ENCODE measurements at places on chromosomes 7 and 10.

GRCh38 chr7:74193054-74193453 is 16.8 kb upstream of the LAT2 start:
- DNase-seq = no peak

DNA sequence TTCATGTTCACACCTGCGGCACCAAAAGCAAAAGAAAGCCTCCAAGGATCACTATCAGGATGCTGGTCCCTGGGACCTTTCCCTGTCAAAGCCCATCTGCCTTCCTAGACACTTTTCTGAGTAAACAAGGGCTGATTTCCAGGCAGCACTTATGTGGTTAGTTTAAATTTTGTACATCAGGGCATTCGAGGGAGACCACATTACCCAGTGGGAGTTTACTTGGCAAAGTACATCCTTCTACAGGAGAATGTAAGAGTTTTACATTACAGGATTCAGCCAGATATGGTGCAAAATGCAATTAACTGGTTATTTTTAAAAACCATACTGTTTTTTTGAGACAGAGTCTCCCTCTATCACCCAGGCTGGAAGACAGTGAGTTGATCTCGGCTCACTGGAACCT is 132.1 kb downstream of the CSTF2T start:
- DNase-seq = no peak

DNA sequence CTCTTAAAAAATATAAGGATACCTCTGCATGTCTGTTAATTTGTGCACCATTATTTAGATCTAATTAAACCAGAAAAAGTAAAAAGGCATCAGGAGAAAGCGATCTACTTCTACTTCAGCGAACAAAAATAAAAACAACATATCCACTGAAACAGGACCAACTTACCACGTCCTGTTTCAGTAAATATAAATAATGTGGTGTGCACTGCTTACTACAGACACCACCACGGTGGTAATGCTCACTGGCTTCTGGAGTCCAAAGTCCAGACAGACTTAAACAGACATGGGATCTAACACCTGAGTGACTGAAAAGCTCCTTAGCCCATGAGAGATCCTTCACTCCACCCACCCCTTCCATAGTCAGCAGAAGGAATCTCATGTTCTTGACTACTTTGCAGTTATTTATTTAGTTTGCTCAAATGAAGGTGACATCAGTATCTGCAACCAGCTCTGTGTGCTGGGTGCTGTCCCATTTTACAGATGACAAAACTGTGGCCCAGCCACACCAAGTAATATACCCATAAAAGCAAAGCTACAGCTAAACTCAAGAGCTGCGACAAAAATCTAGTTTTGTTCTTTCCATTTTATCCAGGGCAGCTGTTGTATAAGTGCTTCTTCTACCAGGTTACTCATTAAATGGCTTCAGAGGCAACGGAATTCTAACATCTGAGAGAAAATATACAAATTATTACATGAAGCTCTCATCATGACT is 62.1 kb upstream of the NCAPG2 start:
- no peak for DNase-seq

DNA sequence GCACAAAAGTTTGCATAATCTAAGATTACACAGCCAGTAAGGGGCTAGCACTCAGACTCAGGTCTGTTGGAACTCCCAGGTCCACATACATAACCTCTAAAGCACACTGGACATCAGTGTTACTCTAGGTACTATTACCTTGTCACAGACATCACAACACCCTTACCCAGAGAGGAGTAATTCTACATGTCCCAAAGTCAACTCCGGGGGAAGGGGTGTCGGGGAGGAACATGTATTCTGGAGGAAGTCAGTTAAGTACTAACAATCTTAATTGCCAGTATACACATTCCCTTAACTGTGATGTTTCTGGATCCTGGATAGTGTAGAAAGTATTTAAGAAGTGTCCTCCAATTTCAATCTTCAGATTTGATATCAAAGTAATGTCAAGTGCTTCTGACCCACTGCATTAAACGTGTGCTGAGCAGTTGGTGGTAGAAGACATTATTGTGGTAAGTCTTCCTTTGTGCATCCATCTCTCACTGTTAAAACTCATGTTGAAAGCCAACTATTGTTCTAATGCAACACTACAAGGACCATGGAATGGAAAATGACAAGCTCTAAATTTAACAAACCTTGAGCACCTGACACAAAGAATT is 155.4 kb downstream of the CRPPA start:
- DNase-seq = no peak

GRCh38 chr10:36817898-36818297 is 307.5 kb upstream of the ANKRD30A start:
- no peak for DNase-seq

DNA sequence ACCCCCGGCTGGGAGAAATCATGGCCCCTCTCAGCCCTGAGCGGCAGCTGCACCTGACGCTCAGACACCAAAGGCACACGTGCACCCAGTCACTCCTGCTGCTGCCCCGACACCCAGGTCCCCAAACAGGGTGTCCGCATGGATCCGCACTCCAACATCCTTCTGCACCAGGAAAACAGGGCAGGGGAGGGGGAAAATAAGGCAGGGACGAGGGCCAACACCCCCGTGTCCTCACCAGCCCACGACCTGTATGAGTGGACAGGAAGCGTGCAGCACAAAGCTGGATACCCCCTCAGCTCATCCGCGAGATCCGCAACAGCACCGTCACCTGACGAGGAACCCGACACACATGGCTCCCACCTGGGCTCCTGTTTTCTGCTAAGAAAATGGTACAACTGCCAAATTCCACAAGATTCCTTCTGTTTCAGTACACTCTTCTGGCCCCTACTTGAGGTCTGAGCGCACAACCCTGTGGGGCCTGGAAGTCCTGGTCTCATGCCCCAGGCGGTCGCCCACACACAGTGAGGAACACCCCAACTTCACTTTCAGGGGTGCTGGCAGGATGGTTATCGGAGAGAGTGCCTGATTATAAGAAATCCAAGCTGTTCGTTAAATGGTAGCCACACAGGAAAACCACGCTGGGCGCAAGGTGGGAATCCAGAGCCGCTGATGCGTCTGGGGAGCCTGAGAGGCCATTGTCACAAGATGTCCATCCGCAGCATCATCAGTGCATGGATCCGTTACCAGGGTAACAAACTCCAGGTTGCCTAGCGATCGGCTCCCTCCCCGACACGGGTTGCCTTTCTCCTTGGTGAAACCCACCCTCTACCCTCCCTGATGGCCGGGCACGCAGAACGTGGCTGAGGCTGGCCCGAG is 63.6 kb downstream of the ZRANB1 start:
- DNase-seq = no peak

GRCh38 chr10:70726909-70727495 is 54.7 kb downstream of the ADAMTS14 start:
- DNase-seq = no peak

GRCh38 chr10:121597504-121598262 is 561 bp downstream of the FGFR2 start:
- DNase-seq = no peak

- no peak for DNase-seq
Measured at GRCh38 chr10:89309156-89310055, 7.6 kb downstream of the IFIT2 start.

- DNase-seq = no peak
Measured at GRCh38 chr10:43968076-43968475, 319.4 kb upstream of the ZNF32 start.

DNA sequence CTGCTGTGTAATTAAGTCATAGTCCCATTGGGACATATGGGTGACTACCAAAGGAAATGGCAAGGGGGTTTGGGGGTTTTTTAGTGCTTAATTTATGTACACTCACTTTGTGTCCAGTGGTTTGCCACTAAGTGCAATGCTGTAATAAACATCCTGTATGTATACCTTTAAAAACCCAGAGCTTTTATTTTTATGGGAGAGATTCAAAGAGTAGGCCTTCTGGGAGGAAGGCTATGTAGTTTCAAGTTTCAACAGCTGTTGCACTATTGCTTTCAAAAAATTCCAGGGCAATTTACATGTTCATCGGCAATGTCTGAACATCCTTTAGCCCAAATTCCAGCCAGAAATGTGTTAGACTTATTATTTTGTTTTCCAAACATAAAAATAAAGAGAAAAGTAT is 744.7 kb downstream of the XPNPEP1 start:
- DNase-seq = no peak

GRCh38 chr10:21304198-21304597 is 221.3 kb downstream of the SKIDA1 start:
- no peak for DNase-seq

DNA sequence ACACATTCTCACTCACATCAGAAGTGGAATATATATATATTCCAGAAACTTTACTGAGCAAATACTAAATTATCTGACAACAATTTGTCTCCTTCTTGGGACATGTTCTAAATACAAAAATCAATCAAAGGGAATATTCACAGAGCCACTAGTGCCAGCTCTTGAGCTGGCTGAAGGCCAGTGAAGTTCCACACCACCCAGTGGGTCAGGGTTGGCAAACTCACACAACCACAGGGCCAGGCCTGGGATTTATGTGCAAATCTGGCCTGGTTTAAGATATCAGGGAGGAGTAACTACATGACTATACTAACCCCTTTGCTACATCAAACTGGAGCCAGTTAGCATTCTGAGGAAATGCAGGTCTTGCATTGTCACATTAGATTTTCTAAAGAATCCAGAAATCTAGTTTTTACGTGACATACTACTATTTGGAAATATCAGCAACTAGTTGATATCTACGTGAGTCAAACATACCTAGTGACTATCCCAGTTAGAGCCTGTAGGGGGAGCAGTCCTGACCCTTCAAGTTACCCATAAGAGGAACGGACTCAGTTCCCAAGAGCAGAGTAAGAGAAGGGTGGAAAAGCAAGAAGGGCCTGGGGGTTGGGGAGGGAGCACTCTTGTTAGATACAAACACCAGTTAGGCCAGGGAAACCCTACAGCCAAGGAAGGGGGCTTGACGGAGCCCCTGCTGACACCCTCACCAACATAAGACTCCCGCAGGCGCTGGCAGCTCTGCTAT is 600.4 kb downstream of the KCNMA1 start:
- DNase-seq = no peak

- no peak for DNase-seq
Measured at GRCh38 chr10:28679581-28680357, 2.4 kb downstream of the BAMBI start.

All from left renal pelvis (tissue), 4 donors.